OCI-LY7 (cell line): ENCODE measurements at places on chromosomes 7 and 10. TPM values are rescaled to one million over a fixed set of nuclear protein-coding genes. Genes with fewer than 3 reads are reported as not detected.

DNA sequence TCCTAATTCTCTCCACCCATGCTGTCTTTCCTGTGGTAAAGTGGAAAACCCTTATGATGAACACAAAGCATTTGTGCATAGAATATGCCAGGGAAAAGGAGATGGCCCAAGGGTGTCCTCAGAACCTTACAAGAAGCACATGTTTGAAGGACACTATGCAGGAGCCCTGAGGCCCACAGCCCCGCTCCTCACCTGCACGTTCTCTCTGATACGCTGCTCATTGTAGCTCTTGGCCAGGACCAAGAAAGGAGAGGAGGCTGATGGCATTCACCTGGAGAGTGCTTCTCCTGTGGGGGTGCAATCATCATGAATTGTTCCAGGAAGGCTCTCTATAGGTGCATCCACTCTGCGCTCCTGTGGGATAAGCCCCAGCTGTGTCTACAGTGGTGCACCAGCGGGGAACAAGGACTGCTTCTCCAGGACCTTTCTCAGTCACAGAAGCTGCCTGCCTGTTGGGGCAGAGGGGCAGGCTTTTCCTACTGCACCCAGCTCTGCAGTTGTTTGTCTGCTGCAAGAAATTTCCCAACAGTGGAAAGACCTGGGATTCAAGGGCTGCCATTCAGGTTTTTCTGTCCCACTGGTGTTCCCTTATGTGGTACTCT, 19.9 kb downstream of the AKR1C2 start:
- DNase-seq = no peak

DNA sequence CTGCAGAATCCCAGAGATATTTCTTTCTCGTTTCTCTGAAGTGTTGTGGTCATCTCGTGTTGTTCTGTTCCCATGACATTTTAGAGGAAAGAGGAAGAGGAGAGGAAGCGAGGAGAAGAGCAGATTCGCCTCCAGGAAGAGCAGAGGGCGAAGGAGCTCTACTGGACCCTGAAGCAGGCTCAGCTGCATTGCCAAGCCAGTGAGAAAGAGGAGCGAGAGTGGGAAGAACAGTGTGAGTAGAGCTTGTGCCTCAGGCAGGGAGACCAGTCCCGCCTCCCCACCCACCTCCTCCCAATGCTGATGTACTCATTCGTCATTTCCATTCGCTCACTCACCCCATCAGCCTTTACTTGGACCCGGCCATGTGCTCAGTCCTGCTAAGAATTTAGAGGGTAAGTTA, 50.8 kb downstream of the SH2D4B start:
- no peak for DNase-seq

GRCh38 chr10:9643782-9644181, 1373.9 kb upstream of the CELF2 start:
- DNase-seq = no peak

Gene UCMA
- total RNA-seq = not detected in 2 replicates

DNA sequence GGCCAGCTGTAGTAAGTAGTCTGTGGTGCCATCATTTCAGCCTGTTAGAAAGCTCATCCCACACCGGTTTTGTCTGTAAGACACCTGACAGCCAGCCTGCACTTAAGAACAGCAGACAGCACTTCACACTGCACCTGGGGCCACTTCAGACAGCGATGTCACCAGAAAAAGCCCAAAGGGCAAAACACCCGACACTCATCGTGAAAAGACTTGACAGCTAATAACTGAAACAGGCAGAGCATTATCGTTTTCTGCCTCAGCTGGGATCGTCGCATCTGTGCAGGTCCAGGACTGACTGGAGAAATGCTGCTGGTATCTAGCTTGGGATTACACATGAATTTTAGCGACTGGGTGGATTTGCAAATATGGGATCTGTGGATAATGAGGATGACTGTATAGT, 16.8 kb upstream of the LAT2 start:
- DNase-seq = no peak

Gene HOXA9
- total RNA-seq = not detected in 2 replicates

- no peak for DNase-seq
Measured at GRCh38 chr10:90162271-90162853, 461.0 kb downstream of the KIF20B start.

Gene GALNT17
- not detected in 2 replicates for total RNA-seq

DNA sequence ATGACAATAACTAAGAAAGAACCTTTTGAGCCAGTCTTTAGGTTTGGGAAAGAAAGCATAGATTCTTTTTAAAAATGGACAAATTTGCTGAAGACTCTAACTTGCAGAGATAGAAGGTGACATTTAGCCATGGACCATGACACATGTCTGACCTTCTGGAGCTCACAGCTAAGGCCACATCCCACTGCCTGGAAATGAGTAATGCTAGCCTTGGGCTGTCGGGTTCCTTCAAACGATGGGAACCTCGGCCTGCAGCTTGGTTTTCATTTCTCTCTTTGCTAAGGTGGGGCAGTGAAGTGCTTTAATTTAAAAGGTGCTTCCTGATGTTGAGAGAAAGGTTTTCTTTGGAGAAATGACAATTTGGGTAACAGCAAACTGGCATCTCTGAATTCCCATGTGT, 223.2 kb downstream of the FANK1 start:
- no peak for DNase-seq

DNA sequence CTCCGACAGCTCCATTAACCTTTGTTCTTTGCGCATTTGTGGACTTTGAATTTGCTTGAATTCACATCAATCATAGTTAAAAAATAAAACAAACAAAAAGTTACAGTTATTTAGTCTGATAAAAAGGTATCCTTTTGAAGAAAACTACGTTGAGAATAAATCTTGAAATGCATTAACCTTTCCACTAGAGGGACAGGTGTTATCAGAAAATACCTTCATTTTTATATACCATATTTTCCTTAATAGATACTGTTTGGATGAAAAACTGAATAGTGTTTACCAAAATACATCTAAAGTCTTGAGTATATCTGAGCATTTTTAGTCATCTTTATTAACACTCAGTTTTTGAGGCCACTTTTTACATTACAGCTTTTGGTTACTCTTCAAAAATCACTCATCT, 371.9 kb downstream of the ZWINT start:
- DNase-seq = no peak

GRCh38 chr10:51920672-51921071, 221.3 kb upstream of the CSTF2T start:
- DNase-seq = no peak

Gene TMEM213
- not detected in 2 replicates for total RNA-seq

GRCh38 chr10:131093346-131093745, 218.2 kb downstream of the TCERG1L start:
- DNase-seq = no peak

- DNase-seq = no peak
Measured at GRCh38 chr10:11719496-11720259, 22.5 kb upstream of the ECHDC3 start.

GRCh38 chr10:72424561-72424960, 69.8 kb upstream of the DNAJB12 start:
- no peak for DNase-seq

GRCh38 chr7:131538813-131539179, 17.6 kb downstream of the PODXL start:
- no peak for DNase-seq

DNA sequence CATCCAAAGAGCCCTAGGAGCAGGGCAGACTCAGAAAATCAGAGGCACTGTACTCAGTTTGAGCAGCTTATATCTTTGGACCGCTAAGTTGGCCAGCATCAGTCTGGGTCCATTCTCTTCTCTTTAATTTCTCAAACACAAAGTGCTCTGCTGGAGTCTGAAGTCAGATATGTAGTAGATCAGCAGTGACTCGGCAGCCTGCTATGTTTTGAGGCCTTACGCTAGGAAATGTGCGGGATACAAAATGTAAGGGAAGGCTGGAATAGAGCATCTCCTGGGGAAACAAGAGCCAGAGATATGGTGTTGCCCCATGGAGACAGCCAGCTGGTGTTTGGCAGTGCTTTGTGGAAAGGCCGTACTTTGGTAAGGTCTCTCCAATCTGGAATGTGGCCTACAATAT, 60.6 kb upstream of the VKORC1L1 start:
- DNase-seq = no peak
